AG08396 (cell line): ENCODE measurements at places on chromosomes 3 and 15.
A peak's percentile ranks its signal among the peaks of the same experiment; 100 is the strongest.

- DNase-seq = peak; percentile 37
These were observed 229.0 kb downstream of the ITPR1 start for GRCh38 chr3:4722103-4722502.

DNA sequence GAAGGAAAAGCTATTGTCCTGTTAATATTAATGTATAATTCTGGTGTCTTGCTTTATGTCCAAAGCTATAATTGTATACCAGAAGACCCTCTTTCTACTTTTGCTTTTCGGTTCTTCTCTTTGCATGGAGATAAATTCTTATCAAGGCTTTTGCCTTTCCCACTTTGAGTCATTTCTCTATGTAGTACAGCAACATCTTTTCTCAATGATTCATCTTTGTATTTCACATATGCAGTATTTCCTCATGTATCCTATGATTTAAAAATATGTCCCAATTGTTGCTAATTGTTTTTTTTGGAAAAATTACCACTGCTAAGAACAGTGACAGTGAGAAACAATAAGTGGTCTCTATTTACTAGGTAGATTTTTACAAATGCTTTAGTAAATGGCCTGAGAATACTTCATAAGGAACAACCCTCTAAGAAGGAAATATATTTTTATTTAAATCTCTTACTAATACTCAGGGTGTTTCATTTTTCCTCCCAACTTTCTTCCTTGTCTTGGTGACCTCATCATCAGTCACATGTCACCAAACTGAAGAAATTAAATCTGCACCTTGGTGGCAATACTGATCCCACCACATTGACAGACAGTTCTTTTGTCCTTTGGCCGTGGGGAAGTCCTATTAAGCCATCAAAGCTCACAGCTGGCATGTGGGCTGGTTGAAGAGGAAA lies 290.6 kb downstream of the SATB1 start:
- DNase-seq = peak; percentile 14

- DNase-seq = no peak
These were observed 1.8 kb upstream of the CCR9 start for GRCh38 chr3:45884368-45885201.

DNA sequence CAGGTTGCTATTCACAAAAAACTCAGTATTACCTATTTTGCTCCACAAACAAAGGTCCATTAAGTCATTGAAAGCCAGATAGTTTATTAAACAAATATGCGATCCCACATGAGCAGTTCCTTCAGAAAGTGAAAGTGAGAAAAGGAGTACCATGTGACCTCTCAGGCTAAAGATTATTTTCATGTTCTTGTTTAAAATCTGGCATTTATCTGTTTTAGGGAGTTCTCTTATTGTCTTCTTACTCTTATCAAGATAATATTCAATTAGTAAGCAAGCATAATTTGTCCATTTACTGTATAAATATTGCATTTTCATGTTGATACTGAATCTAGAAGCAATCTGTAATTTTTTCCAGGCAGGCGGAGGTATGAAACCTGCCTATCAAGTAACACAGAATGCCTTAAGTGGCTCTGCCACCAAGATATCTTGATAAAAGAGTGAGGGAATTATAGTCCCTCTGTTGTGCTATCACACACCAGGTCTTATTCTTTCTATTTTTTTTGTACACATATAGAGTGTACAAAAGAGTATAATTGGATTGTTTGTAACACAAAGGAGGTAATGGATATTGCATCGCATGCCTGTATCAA lies 20.1 kb upstream of the PLSCR5 start:
- peak; percentile 3 for DNase-seq

DNA sequence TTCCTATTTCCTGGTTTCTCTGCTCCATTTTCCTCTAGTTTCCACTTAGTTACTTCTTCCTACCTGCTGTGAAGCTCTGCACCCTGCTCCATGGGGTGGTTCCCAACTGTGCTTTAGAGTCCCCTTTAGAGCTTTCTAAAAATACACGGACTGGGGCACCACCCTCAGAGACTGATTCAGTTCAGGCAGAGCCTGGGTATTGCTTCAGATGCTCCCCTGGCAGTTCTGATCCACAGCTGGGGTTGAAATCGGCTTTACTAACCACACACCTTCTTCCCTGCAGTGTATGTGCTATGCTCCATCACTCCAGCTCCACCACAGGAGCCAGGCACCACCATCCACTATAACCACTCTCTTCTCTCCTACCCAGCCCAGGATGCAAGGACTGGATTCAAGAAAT lies 12.6 kb downstream of the ANP32A start:
- DNase-seq = no peak

DNA sequence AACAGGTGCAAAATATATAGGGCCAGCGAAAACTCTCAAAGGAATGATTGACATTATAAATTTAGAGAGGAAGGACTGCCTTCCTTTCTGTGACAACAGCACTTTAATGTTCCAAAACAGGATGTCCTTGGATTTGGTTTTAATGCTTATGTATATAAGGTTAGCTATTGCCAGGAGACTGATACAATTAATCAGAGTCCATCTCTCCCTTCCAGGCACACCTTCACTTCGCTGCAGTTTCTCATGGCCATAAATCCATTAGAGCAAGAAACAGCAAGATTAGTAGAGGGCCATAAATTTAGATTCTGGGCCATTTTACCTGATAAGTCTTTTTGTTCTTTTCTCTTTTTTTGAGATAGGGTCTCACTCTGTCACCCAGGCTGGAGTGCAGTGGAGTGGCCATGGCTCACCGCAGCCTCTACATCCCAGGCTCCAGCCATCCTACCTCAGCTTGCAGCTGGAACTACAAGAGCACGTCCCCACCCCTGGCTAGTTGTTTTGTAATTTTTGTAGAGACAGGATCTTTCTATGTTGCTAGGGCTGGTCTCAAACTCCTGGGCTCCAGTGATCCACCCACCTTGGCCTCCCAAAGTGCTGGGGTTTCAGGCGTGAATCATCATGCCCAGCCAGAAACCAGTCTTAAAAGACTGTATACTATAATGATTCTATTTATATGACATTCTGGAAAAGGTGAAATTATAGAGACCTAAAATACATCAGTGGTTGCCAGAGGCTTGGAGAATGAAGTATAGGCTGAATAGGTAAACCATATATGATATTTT lies 15.7 kb upstream of the TFRC start:
- DNase-seq = no peak

DNA sequence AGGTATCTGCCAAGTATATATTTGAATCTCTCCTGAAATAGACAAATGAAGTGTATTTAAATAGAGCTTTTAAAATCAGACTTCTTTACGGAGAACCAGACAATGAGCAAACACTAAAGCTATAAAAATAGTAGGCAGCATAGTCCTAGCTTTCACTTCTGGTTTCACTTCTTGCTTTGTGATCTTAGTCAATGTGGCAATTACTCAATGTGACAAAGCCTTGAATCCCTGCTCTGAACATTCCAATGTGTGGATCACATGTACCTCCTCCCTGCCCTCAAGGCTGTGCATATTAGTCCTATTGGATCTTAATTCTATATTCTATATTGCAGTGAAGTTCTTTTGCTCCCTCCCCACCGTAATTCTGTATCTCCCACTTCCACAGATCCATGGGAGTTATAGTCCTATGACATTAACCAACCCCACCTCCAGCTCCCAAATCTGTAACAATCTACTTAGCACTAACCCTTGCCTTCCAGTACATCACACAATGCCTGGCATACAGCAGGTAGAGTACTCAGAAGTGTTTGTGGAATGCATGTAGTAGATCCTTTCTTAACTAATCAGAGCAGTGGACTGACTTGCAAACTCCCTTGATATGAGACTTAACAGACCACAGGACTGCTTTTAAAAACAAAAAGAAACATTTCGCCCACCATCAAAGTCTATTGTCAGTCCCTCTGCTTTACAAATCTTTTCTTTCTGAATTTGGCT lies 24.3 kb upstream of the CP start:
- DNase-seq = peak; percentile 28

DNA sequence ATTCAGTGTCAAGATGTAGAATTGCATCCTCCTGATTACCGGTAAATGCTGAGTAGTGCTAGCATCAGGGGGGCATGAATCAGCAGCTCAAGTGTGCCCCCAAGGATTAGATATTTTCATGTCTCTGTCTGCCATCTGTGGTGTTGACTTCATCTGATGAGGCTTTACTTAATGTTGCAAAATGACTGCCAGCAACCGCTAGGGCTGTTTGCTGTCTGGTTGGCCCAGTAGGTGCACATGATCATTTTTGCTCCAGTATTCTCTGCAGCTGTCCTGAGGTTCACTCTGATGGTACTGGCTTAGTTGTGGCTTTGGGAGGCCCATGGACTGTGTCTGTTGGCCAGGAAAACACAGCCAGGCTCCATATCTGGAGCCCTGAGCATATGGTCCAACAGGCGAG lies 316.4 kb downstream of the SOX2 start:
- no peak for DNase-seq

DNA sequence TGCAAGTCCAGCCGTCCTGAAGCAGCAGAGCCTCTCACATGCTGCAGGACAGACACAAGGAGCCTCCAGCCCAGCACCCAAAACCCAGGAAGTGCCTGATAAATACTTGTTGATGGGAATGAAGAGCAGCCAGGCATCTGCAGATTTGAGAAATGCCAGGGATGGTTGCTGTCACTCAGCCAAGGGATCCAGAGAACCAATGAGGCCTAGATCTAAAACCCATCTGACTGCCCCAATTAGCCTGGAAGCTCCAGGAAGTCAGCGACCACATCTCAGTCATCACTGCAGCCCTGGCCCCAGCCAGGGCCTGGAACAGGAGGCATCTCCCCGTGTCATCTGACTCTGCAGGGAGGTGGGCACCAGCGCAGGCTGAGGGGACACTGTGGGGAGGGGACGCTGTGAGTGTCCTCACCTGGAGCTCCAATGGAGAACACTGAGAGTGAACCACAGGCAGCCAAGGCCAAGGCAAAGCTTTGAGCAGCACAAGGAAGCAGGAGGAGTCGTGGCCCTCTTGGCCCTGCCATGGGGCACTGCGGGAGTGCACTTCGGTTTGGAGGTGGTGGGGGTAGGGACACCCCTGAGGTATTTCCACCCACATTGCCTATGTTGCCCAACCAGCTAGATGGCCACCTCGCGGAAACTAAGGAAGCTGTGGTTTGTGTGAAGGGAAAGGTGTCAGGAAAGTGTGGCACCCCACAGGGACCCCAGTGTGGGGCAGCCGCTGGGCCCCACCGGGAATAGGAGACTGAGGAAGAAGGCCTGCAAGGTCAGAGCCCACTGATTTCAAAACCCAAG lies 229.5 kb downstream of the VPS13C start:
- no peak for DNase-seq

GRCh38 chr3:89098964-89099585 lies 8.3 kb upstream of the EPHA3 start:
- peak; percentile 51 for DNase-seq

DNA sequence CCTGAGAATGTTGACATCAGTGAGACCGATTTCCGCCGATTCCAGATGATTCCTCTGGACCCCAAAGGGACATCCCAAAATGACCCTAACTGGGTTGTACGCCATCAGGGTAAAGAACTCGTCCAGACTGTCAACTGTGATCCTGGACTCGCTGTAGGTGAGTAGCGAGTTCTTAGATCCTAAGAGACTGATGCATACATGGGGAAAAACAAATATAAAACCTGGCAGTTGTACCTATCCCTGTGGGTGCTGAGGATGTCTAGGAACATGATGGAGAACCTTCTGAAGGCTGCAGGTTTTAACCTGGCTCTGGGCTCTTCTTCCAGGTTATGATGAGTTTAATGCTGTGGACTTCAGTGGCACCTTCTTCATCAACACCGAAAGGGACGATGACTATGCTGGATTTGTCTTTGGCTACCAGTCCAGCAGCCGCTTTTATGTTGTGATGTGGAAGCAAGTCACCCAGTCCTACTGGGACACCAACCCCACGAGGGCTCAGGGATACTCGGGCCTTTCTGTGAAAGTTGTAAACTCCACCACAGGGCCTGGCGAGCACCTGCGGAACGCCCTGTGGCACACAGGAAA lies 12.3 kb downstream of the THBS1 start:
- no peak for DNase-seq

DNA sequence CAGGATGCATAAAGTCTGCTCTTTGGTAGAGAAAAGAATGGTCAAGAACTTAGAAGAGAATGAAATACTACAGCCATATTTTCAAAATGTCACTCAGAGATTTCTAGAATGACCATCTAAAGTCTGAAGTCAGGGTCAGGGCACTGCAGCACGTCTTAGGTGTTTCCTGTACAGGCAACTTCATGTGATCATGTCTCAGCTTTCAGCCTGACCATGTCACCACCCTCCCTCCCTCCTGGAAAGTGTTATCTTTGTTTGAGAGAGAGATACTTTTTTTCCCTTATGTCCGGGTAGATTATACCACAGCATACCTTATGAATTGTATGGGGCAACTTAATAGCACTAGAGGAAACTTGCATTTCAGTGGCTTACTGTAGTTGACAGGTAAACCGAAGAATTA lies 558.0 kb upstream of the TGFBR2 start:
- no peak for DNase-seq

DNA sequence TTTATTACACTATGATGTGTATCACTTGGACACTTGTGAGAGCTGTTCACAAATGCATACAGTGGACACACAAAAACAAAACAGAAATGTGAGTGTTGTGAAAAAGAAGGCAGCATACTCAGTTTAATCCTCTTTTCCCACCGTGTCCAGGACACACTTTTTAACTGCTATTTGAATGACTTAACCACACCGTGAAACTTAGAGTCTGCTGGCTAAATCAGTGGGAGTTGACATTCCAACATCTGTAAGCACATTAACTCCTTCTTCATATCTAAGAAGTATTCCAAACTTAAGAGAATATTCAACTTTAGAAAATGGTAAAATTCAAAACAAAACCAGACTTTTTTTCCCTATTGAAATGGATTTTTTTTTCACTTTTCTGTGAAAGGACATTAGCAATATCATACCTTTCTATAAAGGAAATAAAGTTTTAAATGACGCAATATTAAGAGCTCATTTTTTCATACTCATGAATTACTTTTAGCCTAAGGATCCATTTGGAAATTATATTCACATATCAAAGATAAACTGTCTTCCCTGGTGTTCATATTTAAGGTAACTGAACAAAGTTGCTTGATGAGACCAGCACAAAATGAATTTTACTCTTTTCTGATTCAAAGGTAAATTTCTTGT lies 316.6 kb downstream of the RBMS3 start:
- no peak for DNase-seq

DNA sequence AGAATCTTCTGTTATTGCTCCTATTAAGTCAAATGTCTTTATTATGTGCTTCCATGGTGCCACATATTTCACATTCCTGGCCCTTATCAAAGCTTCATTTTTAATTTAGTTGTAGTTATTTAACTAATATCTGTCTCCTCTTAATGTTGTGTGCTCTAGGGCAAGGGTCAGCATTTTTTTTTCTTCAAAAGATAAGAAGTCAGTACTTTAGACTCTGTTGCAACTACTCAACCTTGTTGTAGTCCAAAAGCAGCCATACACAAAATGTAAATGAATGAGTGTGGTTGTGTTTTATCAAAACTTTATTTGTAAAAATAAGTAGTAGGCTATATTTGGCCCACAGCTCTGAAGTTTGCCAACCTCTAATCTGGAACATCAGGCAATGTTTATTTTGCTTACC lies 394.7 kb upstream of the CBLB start:
- no peak for DNase-seq

- no peak for DNase-seq
These were observed 190.6 kb upstream of the ARPP21 start for GRCh38 chr3:35448681-35449080.

GRCh38 chr3:184541886-184542562 lies 19.6 kb upstream of the EPHB3 start:
- no peak for DNase-seq
